ENCODE measurements at places on chromosomes 7 and 10. TPM values are rescaled to one million over a fixed set of nuclear protein-coding genes. Genes with fewer than 3 reads are reported as not detected.
A peak's percentile ranks its signal among the peaks of the same experiment; 100 is the strongest.

DNA sequence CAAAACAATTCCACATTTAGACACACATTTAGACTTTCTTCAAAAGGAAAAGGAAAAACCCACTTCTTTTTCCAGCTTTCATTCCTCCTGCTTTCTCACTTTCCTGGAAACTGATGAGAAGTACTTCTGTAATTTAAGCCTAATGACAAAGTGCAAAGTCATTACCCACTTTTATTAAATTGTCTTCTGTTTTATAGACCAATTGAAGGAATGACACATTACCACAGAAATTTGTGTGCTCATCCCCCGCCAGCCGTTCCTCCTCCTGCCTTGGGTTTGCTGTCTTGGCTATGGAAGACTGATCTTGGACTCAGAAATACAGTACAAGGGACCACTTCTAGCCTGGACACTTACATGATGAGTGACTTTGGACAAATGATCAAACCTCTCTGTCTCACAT, 717.8 kb downstream of the SORCS3 start:
- DNase-seq: no peak

DNA sequence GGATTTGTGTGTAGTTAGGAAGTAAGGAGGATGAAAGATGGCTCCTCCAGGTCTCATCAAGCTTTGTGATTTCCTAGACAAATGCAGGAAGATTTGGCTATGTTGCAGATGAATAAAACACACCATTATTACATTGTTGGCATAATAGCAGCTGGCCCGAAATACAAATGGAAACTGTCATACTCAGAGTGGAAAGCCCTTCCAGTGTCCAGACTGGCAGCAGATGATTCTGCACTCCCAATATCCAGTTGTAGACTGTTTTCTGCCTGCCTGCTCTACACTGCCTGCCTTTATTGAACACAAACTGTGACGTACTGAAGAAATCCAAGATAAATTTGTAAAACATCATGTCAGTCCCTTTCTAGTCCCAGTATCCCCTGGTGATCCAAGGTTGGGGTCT, 99.7 kb upstream of the FZD1 start:
- no peak for DNase-seq

DNA sequence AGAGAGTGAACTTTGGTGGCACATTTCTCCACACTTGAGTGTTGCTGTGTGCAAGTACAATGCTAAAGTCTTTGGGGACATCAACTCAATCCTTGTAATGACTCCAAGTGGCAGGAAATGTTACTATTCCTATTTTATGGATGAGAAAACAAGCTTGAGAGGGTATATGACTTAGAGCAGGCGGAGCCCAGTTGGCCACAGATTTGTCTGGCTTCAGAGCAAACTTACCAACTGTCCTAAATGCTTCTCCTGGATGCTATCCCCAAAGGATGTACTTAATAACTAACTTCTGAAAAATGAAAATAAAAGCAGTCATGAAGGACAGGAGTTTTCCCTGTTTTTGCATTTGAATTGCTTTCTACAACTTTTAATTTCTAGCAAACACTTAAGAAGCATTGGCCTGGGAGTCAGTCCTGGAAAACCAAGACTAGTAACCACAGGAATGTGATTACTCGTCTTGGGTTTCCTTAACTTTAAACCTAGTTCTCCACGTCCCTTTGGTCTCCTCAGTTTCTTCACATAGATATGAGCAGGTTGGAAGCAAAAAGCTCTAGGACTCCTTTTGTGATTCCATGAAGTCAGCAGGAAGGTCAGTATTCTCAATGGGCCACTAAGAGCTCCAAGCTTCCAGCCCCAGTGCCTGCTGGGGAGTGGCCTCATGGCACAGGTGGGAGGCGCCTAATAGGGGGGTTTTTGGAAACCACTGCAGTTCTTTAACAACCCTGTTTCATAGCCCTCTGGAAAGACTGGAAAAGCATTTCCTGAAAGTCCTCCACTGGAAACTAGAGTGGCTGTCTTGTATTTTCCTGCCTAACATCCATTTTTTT, 140.8 kb downstream of the GLCCI1 start:
- no peak for DNase-seq

DNA sequence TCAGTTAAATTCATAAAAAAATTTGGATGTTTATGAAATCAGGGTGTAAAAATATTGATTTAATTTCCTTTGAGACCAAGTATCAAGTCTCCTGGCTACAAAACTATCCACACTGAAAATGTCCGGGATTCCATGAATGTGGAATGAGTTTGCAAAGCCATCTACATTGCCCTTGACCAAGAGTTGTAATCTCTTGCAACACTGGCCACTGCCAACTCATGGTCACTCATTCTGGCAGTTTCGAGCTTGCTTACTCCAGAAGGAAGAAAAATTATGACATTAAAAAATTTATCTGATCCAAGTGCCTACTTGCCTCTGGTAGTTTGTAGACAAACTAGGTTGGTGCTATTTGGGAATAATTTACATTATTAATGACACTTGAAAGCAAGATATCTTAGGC, 84.2 kb downstream of the NPY start:
- no peak for DNase-seq

- DNase-seq: peak; percentile 61
Measured at GRCh38 chr10:74156919-74157289, 5.9 kb downstream of the ADK start.

DNA sequence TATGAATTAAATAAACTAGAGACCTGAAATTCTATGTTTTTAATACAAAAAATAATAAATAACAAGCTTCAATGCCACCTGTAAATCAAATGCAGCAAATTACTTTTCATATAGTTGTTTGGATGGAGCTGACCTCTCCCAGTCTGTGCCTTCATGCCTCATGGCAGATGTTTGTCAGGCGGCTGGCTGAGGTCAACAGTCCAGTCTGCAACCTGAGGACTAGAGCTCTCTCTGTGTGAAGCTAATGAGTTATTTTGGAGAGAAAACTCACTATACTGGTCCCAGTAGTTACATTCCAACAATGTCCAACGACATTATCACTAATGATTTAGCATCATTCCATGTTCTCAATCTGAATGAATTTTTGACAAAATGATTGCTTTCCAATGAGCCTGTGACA, 746.2 kb upstream of the POM121L12 start:
- DNase-seq: no peak

DNA sequence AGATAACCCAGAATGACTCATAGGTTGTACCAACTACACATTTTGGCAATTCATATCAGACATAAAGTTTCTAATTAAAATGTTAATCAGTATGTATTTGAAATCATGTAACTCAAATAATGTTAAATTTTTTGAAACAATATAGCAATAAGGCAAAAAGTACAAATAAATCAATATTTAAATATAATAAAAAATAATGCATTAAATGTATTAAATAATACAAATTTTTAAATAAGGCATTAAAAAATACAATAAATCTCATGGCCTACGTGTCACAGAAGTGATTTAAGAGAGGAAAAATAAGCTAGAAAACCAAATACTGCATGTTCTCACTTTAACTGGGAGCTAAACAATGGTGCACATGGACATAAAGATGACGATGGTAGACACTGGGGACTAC, 9.1 kb downstream of the PON2 start:
- DNase-seq: no peak

- no peak for DNase-seq
Measured at GRCh38 chr7:11478426-11478825, 353.6 kb downstream of the THSD7A start.

The AKR1B15 gene
- total RNA-seq: 49.9 TPM

The TMEM176B gene
- total RNA-seq: 4.4 TPM

The LIPN gene
- not detected for total RNA-seq

Data from psoas muscle (tissue), 8 donors.